ENCODE measurements at places on chromosomes 4 and X. TPM values are rescaled to one million over a fixed set of nuclear protein-coding genes. Genes with fewer than 3 reads are reported as not detected.

DNA sequence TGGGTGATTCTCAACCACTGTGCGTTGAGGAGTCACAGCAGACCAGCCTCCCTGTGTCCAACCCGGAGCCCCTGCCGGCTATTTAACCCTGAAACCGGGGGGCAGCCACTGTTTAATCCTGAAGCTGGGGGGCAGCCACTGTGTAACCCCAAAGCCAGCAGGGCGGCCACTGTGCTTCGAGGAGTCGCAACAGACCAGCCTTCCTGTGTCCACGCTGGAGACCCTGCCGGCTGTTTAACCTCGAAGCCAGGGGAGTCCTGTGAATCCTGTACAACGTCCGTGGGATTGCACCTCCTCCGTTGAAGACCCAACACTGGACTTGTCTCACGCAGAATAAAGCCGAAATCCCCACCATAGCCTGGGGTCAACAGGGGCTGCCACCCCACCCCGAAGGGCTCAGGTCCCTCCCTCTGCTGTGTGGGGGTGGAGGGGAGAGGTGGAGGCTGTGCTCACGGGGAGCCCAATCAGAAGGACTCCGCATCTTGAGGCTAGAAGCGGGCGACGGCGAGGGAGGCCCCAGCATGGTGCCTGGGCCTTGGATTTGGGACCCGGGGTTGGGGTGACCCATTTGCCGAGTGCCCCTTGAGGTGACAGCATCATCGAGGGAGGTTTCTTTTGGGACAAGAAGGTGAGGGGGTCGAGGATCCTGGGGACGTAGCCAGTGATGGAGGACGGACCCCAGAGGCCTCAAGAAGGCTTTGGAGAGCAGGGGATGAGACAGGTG is 94.9 kb downstream of the ADRA2C start:
- no peak for DNase-seq
- H3K36me3 ChIP-seq = no peaks in the 10 kb centered on the region
- no peaks in the 10 kb centered on the region for H3K4me1 ChIP-seq
- H3K27me3 ChIP-seq = no peaks in the 10 kb centered on the region

DNA sequence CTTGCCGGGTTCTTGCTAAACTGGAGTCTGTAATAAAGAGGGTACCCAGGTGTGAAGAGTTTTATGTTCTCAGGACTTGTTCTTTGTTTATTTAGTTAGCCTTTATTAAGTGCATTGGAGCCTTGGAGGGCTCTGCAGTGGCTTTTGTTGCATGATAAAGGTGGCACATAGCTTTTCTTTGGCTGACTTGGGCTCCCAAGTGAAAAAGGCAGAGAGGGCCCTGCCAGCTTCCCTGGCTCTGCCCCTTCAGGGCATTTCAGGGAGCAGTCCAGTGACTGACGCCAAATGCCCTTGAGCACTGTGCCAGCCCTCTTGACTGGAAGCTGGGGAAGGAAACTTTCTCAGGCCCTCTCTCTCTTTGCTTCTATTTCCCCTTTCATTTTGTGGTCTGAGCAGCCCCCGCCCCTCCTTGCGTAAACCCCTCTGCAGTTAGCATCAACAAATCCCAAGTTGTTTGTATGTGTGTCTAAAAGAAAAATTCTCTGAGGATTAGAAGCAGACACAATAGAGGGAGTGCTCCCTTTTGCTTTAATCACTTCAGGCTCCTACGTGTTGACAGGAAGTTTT is 152.2 kb downstream of the NHS start:
- H3K36me3 ChIP-seq = no peaks in the 10 kb centered on the region
- H3K4me3 ChIP-seq = no peak overlapping the region
- H3K27ac ChIP-seq = no peak overlapping the region
- H3K4me1 ChIP-seq = no peaks in the 10 kb centered on the region

DNA sequence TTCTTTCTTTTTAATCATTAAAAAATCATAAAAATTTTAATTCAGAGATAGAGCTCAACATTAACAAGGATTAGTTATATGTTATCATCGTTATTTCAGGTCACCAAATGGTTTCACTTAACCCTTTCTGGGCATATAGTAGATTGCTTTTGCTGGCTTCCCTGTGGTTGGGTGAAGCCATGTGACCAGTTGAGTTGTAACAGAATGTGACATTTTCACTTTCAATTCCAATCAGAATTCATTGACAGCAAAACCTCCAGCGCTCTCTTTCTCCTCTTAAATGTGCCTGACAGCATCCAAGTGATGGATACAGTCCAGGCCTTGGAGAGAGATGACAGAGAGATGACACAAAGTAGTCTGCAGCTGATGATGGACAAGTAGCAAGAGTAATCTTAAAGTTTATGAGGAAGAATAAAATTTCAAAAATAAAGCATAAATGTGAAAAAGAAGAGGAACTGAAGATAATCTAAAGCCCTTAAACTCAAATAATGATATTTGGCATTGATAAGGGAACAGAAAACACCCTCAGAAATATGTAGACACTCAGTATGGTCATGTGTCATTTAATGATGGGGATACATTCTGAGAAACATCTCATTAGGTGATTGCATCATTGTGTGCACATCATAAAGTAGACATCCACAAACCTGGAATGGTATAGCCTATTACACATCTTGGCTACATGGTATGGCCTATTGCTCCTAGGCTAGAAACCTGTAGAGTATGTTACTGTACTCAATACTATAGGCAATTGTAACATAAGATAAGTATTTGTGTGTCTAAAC is 92.3 kb upstream of the QRFPR start:
- no peaks in the 10 kb centered on the region for H3K27me3 ChIP-seq
- no peak for DNase-seq
- no peak overlapping the region for H3K4me3 ChIP-seq
- H3K4me1 ChIP-seq = no peaks in the 10 kb centered on the region
- no peak overlapping the region for H3K27ac ChIP-seq

DNA sequence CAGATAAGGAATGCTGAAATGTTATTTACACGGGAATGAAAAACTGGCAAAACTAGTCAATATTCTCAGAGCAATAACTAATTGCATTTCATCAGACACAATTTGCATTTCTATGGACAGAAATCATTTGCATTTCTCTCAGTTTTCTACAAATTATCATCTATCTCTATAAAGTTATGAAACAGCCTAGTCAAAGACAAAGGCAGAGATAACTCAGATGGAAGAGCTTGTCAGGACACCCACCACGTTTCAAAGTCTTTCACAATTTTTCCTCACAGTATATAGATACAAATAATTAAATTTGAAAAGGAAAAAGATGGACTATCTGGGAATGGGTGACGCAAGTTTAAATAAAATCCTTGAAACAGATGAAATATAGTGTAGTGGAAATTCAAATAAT is 230.8 kb downstream of the GASK1B start:
- no peak for DNase-seq
- no peak overlapping the region for H3K27ac ChIP-seq
- H3K36me3 ChIP-seq = no peaks in the 10 kb centered on the region
- no peak overlapping the region for H3K4me3 ChIP-seq
- no peaks in the 10 kb centered on the region for H3K4me1 ChIP-seq

DNA sequence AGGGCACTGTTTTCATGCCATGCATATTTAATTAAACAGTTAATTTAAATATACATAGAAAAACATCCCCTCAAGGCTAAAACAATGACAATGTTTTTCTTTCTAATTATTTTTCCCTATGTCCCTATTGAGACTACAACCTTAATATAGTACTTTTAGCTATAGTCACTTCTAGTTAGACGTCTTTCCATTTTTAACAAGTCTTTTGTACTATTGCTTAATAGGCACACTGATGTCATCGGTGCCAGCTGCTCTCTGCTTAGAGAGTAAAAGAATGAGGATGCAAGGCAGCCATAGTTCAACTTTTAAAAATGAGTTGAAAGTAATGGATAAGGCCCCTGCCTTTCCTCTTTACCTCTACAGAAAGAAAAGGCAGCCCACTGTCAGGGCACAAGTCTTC is 191.1 kb downstream of the KCTD8 start:
- no peak overlapping the region for H3K27ac ChIP-seq
- no peak for DNase-seq
- no peaks in the 10 kb centered on the region for H3K27me3 ChIP-seq
- no peaks in the 10 kb centered on the region for H3K4me1 ChIP-seq
- no peak overlapping the region for H3K4me3 ChIP-seq

DNA sequence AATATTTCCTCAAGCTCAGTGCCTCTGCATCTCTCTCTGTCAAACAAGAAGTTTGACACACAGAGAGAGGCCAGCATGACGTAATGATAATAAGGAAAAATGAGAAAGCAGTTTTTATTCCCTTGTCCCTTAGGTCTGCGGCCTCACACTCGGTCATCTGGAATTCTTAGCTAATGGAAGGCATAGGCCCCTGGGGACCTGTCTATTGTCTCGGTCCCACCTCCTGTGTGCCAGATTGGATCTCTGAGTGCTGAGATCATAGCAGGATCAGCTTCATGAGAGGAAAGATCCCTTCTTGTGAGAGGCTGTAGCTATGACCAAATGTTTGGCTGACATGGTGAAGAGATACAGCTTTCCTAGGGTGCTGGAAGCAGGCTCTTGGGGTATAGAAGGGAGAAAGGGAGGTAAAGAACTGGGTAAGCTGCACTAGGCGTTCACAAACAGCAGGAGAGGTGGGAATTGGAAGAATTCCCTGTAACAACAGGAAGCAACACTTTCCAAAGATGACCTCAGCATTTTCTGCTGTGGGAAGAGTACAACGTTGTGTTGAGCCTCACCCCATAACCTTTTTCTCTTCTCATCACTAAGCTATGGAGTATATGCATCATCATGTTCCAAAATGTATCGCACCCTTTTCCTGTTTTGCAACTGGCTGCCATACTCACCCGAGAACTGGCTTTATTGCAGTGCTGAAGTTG is 20.2 kb downstream of the TMEM31 start:
- H3K36me3 ChIP-seq = no peaks in the 10 kb centered on the region
- H3K27me3 ChIP-seq = peaks cover 9% of the 10 kb centered on the region
- H3K27ac ChIP-seq = no peak overlapping the region

GRCh38 chrX:46575586-46575985 is 2.0 kb downstream of the CHST7 start:
- no peak for DNase-seq
- H3K27ac ChIP-seq = no peak overlapping the region
- H3K4me1 ChIP-seq = no peaks in the 10 kb centered on the region
- H3K4me3 ChIP-seq = peak overlapping the region; percentile 68
- no peaks in the 10 kb centered on the region for H3K27me3 ChIP-seq
- H3K36me3 ChIP-seq = no peaks in the 10 kb centered on the region

- no peak for DNase-seq
- no peaks in the 10 kb centered on the region for H3K27me3 ChIP-seq
- H3K4me3 ChIP-seq = no peak overlapping the region
Measured at GRCh38 chrX:108494406-108495090, 54.9 kb downstream of the COL4A5 start.

DNA sequence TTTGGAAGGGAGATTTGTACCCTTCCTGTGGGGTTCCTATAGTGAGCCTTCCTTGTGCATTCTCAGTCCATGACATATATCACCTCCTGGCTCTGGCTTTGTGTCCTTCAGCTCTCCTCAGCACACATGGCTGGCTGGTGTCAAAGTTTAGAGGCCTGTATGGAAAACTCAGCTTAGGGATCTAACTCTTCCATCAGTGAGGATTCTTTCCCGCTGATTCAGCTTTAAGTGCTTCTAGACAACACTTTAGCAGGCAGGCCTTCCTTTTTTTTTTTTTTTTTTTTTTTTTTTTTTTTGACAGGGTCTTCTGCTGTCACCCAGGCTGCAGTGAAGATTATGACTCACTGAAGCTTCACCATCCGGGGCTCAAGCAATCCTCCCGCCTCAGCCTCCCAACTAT is 84.2 kb downstream of the NPNT start:
- DNase-seq = no peak
- H3K36me3 ChIP-seq = no peaks in the 10 kb centered on the region
- H3K4me3 ChIP-seq = no peak overlapping the region
- H3K27ac ChIP-seq = no peak overlapping the region

DNA sequence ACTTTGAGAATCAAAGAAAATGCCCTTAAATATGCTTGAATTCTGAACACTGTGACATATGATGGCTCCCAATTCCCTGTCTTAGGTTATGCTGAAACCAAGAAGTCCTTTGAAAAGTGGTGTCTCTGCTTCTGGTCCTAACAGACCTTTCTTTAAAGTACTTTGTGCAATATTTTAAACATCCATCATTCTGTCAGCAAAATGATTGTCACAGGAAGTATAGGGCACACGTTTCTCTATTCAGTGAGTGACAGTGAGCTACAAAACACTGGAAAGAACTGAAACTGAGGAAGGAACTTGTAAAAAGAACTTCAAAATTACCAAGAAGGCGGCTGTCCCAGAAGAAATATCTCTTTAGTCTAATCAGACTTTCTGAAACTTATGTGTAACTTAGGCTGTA is 12.2 kb upstream of the NUP54 start:
- H3K27me3 ChIP-seq = no peaks in the 10 kb centered on the region
- no peaks in the 10 kb centered on the region for H3K4me1 ChIP-seq
- H3K36me3 ChIP-seq = peaks cover 2% of the 10 kb centered on the region
- no peak for DNase-seq

- no peak for DNase-seq
- H3K27me3 ChIP-seq = no peaks in the 10 kb centered on the region
- no peak overlapping the region for H3K4me3 ChIP-seq
- no peaks in the 10 kb centered on the region for H3K4me1 ChIP-seq
Measured at GRCh38 chrX:125520029-125520428, 200.4 kb downstream of the TEX13C start.

DNA sequence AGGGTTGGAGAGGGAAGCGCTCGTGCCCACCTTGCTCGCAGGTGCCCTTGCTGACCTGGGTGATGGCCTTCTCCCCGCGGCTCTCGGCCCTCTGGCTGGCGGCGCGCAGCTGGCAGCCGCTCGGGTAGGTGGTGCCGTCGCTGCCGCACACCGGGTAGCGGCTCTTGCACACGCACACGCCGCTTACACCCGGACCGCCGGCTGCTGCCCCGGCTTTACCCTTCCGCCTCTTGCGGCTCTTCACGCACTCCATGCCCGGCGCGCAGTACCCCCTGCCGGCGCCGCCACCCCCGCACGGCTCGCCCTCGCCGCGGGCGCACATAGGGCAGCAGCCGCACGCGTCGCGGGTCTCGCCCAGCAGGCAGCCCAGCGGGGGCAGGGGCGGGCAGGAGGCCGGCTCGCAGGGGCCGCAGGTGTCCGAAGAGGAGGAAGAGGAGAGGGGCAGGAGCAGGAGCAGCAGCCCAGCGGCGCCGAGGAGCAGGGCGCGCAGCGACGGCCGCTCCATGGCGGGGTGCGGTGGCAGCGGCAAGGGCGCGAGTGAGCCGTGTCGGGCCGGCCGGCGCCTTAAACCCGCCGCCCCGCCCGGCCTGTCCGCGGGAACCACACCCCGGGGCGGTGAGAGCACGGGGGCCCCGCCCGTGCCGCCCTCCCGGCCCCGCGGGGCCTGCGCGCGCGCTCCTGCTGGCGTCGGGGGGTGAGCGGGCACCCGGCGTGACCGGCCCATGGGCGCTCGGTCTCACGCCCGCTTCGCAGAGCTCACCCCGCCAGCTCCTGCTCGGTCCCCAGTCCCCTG is at the start of gene IGFBP7:
Gene IGFBP7, minus strand, starts transcription at position 539 of the 793 bp plus-strand sequence. Its CDS starts 34 bp downstream, at position 505.
- no peaks in the 10 kb centered on the region for H3K36me3 ChIP-seq
- peak within 1 kb of the TSS; percentile 42 for H3K4me3 ChIP-seq
- no peak within 1 kb of the TSS for H3K27ac ChIP-seq
- no peaks in the 10 kb centered on the region for H3K4me1 ChIP-seq

Gene SFRP2
- 0.26 TPM for total RNA-seq

Gene DGAT2L6
- not detected for total RNA-seq

Gene USP51
- 1.7 TPM for total RNA-seq

Gene KCTD8
- not detected for total RNA-seq

Data from Panc1 (cell line).